T follicular helper cell (primary cell): ENCODE measurements at places on chromosomes 1 and 21.

- DNase-seq, result no peak
These were observed 562 bp downstream of the SYTL1 start for GRCh38 chr1:27342391-27342777.

- peak; percentile 44 for DNase-seq
These were observed 2.0 kb upstream of the NID1 start for GRCh38 chr1:236066828-236067386.

DNA sequence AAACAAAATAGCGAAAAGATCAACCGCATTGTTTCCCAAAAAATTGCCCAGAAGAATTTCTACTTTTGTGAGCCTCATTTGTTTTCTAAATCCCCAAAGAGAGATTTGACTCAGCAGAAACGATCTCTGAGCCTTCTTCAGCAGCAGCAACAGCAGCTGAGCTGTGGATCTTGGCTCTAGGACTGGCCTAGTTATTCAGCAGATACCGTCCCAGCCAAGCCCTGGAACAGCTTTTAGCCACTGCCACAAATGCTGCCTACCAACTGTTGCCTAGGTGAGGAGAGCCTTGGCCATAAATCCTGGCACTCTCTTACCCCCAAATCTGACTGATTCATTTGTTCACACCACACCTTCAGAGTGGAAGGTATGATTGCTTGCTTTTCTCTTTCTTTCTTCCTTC is 320.1 kb downstream of the TGFB2 start:
- no peak for DNase-seq

DNA sequence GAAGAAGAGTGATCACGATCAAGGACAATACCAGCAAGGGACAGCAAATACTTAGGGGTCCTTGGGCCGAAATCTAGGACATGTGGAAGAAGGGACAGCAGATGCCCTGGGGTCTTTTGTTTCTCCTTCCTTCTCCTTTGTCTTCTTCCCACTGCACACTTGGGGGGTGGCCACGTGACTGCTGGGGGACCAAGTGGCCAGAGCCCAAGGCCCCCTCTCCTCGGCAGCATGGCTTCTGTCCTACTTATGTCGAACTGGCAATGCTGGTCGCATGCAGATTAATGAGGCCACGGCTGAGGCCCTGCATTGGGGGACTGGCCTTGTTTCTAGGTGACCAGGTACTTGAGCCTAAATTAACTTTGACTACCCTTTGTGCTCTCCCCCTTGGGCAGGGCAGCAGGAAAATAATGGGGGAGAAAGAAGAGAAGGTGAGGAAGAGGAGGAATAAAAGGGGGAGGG is 83.0 kb downstream of the GRIK3 start:
- DNase-seq, result no peak

DNA sequence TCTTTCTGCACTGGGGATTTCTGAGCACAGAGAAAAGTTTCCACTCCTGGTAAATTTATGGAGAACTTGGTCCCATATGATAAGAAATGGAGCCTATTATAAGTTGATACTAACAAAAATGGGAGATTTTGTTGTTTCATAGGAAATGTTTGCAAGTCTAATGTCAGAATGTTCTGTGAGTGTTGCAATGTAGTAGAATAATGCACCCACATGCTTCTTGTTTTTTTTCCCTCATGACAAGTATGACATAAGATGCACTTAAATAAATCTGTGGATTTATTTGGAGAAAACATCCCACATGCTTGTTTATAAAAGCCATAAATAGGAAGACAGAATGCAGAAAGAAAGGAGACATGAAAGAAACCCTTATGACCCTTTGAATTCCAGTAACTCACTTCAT is 50.8 kb upstream of the KCNJ6 start:
- no peak for DNase-seq
